Stimulated activated CD4-positive, alpha-beta T cell treated with anti-CD3 and anti-CD28 coated beads, Interleukin-1b, Interleukin-23, amount 100 ng/mL, for 4 hours (primary cell): ENCODE measurements at places on chromosomes 5 and 9.

- no peak for DNase-seq
Measured at GRCh38 chr5:75463726-75464125, 47.7 kb downstream of the CERT1 start.

DNA sequence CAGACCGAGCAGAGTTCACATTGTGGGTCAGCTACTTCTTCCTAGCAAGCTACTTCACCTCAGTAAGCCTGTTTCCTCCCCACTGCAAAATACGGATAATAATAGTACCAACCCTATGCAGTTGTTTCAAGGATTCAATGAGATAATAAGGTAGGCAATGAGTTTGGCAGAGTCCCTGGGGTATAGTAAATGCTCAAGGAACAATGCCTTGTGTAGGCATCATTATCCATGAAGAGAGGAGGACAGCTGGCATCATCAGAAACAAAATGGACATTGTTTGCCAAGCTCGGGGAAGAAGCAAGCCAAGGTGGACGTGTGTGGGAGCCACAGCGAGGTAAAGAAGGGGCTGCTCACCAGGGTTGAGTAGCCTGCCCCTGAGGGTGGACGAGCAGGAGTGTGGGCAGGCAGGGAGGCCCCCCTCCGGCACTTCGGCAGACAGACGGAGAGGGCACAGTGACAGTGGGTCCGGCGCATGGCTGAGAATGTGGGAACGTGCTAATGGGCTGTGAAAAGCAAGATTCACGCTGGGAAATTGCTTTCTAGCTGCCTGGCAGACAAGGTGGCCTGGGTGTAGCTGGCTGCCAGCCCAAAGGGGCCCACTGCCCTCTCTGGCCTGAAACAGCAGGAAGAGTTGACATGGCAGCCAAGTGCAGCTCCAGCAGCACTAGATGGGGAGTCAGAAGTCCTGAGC is 10.1 kb downstream of the CAMK2A start:
- DNase-seq = no peak

GRCh38 chr5:172707285-172708182 is 63.5 kb downstream of the DUSP1 start:
- DNase-seq = no peak

DNA sequence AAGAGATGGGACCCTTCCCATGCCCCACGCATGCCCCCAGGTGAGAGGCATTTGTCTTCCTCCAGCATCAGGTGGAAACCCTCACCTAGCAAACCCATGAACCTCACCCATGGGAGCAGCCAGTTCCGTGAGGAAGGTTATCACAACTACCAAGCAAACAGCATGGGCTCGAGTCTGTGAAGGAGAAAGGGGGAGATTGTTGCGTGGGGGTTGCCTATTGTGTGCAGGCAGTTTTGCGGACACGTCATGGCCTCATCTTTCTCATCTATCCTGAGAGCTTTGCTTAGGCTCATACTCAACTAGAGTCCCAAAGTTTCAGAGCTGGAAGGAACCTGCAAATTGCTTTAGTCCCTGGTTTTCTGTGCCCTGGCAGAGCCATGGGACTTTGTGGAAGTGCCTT is 73.6 kb upstream of the TGFBR1 start:
- DNase-seq = no peak

DNA sequence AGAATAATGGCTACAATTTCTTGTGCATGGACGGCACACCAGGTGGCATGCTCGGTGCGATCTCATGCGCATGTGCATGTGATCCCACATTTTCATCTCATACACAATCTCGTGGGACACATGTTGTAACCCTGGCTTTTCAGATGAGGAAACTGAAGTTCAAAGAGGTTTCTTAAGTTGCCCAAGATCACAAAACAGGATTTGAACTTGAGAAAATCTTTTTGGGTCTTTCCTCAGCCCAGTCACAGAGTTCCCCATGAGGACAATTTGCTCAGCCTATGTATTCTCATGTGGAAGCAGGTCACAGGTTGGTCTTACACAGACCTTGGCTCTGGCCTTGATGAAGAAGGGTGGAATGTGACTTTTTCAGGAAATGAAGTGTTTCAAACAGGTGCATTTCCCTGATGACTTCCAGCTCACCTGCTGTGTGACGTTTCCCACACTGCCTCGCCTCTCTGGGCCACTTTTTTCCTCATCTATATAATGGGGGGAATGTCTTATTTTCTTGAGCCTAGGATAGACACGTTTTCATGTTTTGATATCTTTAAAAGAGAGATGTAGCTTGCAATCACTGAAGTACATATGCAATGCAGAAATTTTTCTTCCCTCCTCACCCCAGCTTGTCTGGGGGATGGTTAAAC is 7.1 kb upstream of the ORM1 start:
- no peak for DNase-seq

DNA sequence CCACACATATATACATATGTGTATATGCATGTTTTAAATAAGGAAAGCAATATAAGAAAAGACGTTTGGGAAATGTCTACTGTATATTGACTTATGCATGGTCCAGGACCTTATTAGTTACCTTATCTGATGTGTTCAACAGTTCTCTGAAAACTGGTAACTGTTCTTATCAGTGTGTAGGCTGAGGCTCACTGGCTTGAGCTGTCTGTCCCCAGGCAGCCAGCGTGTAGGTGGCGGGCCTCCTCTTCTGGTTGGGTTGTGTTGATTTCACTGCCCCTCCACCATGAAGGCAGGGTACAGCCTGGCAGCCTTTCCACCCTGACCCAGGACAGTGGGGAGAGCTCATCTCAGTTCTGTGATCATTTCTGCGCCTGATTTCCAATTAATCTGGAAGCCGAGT is 38.7 kb upstream of the SEMA4D start:
- DNase-seq = no peak

DNA sequence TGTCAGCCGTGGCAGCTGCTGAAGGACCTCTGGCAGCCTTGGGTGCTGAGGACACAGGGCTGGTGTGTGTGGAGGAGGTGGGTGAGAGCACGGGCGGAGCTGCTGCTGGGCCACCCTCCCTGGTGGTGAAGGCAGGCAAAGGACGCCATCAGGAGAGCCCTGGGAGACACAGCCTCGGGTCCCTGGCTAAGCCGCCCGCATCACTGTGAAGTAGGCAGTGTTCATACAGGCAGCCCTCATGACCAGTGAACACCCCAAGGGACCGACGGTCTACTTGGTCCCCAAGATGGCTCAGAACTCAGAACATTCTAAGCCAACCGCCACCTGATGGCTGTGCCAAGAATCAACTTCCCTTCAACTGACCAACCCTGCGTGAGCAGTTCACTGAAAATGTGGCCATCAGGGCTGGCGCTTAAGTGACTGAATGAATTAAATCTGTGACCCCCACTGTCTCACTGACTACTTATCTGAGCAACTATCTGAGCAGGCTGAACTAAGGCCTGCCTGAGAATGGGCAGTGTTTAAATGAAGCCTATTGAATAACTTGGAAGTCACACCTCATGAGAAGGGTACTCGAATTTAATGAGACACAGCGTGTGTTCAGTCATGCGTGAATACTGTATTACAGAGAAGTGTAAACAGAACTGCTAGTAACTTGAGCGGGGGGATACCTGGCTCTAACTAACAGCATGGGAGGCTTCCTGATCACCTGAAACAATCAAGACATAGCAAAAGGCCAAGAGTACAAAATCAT is 54.7 kb upstream of the SIMC1 start:
- no peak for DNase-seq

DNA sequence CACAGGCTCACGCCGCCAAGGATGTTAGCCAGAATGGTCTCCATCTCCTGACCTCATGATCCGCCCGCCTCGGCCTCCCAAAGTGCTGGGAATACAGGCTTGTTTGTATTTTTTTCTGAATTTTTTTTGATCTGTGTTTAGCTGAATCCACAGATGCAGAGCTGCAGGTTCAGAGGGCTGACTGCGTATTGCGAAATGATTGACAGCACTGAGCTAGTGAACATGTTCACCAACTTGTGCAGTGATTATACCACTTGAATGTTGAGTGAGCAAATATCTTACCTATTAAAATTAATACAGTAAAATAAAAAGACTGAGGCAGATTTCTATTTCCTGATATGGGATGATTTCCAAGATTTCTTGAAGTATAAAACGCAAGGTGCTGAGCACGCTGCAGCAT is 123.1 kb upstream of the PHYKPL start:
- DNase-seq = no peak

DNA sequence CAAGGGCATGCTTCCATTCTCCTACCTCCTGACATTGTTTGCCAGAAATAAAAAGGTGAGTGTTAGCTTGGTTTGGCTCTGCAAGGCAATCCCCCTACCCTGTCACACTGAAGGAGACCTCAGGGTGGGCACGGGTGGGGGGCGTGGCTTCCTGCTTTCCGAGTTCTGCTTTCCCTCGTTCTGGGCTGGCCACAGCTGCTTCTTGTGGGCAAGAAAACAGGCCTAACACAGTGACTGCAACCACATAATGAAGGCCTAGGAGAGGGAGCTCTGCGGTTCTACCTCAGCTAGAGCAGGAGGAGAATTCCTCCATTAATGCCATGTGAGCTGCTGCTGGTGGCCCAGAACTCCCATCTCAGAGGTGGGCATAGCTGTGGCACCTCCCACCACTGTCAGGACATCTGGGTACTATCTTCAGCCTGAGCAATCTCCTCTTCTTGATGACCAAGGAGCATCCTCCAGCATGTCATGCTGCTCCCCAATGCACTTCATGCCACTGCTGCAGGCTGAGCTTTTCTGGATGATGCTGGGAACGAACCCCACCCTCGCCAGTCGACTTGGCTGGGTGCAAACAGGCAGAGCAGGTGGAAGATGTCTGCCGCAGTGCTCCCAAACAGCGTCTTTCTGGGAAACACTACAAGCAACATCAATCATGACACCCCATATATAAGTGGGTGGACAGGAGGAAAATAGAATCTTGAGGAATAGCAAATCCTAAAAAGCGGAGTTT is 139.5 kb upstream of the RAPGEF1 start:
- no peak for DNase-seq

DNA sequence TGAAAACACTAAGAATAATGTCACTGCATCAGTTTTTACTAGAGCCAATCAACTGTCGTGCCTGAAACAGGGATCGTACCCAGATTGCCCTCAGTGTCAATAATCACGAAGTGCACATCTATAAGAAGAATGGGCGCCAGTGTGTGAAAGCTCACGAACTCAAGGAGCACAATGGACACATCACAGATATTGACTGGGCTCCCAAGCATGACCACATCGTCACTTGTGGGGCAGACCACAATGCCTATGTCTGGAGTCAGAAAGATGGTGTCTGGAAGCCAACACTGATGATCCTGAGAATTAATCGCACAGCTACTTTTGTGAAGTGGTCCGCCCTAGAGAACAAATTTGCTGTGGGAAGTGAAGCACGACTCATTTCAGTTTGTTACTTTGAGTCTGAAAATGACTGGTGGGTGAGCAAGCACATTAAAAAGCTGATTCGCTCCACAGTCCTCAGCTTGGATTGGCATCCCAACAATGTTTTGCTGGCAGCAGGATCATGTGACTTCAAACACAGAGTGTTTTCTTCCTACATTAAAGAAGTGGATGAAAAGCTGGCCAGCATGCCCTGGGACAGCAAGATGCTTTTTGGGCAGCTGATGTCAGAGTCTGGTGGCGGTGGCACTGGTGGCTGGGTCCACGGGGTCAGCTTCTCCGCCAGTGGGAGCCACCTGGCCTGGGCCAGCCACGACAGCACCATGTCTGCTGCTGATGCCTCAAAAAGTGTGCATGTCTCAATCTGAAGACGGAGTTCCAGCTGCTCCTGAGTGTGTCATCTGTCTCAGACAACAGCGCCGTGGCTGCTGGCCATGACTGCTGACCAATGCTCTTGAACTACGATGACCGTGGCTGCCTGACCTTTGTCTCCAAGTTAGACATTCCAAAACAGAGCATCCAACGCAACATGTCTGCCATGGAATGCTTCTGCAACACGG is 32.2 kb downstream of the NSA2 start:
- DNase-seq = no peak
